ENCODE measurements at places on chromosomes 12 and 14. TPM values are rescaled to one million over a fixed set of nuclear protein-coding genes. Genes with fewer than 3 reads are reported as not detected.
A peak's percentile ranks its signal among the peaks of the same experiment; 100 is the strongest.

GPR137C gene
- polyA plus RNA-seq = 0.14 TPM

TAS2R50 gene
- polyA plus RNA-seq = not detected

FGD4 gene
- 2.0 TPM for polyA plus RNA-seq

KRT4 gene
- 3.2 TPM for polyA plus RNA-seq

ANO2 gene
- not detected for polyA plus RNA-seq

ZC2HC1C gene
- polyA plus RNA-seq = 2.7 TPM

HRK gene
- polyA plus RNA-seq = 0.13 TPM

MRPL51 gene
- polyA plus RNA-seq = 272 TPM

KRT85 gene
- 4.8 TPM for polyA plus RNA-seq

PLA2G1B gene
- polyA plus RNA-seq = not detected

NTN4 gene
- polyA plus RNA-seq = 37.1 TPM

SVOP gene
- not detected for polyA plus RNA-seq

EIF2S3B gene
- polyA plus RNA-seq = 2.0 TPM

VRK1 gene
- polyA plus RNA-seq = 36.8 TPM

PLEKHD1 gene
- 0.05 TPM for polyA plus RNA-seq

GRCh38 chr14:85688006-85688405 is 158.1 kb downstream of the FLRT2 start:
- DNase-seq = no peak

DNA sequence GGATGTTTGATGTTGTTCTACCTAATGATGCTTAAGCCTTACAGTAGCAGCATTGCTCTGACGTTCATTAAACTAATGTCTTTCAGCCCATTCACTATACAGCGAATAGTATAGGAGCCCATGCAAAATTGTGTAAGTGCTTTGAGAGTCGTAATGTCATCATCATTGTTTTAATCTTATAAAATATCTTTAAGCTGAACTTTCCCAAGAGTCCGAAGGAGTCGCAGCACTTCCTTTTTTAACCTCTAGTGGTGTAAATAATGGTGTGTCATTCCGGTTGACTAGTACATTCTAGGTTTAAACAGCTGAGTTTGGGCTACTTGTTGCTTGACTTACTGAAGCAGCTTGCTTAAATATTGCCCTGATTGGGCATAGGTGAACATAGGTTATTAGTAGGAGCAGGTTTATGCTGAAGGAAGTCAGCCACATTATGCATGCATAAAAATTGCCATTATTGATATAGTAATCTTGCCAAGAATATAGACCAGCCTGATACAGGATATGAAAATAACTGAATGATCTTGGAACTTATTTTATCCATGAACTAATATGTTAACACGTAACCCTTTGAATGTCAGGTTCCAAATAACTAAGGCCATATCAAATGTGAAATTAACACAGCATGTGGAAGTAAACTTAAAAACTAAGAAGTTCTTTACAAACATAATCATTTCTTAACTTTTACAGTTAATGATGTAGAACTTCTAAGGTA is 2.6 kb downstream of the WNK1 start:
- DNase-seq = peak; percentile 84

GRCh38 chr14:67523764-67524633 is 9.1 kb upstream of the PLEKHH1 start:
- no peak for DNase-seq

- DNase-seq = no peak
Observed at GRCh38 chr14:56185992-56186391, 67.8 kb downstream of the PELI2 start.

- DNase-seq = no peak
Observed at GRCh38 chr12:67546746-67547145, 101.8 kb upstream of the DYRK2 start.

GRCh38 chr14:65471038-65471878 is 58.7 kb downstream of the FUT8 start:
- DNase-seq = no peak

DNA sequence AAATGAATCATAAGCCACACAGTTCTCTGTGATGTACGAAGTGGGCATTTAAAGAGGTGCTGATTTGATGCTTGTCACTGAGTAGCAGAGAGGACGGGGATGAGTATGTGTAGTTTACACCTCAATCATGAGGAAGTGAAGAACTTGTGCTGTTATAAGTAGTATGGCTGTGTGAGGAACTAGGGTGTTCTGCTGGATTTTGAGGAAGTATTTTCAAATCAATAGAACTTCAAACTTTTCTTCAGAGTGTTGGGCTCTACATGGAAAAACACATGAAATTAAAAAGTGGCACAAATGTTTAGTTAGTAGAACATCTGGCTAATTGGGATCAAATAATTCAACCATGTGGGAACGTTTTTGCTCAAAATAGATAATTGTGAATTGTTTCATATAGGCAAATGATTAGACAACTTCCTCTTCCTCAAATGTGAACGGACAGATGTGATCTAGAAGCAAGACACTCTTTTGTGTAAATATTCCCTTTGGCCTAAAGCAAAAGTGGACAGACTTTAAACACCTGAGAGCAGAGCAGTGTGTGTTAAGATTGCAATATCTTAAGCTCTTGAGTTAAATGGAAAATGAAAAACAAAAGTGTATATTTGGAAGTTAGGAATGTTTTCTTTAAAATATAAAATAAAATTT is 168.5 kb downstream of the NAV3 start:
- no peak for DNase-seq

DNA sequence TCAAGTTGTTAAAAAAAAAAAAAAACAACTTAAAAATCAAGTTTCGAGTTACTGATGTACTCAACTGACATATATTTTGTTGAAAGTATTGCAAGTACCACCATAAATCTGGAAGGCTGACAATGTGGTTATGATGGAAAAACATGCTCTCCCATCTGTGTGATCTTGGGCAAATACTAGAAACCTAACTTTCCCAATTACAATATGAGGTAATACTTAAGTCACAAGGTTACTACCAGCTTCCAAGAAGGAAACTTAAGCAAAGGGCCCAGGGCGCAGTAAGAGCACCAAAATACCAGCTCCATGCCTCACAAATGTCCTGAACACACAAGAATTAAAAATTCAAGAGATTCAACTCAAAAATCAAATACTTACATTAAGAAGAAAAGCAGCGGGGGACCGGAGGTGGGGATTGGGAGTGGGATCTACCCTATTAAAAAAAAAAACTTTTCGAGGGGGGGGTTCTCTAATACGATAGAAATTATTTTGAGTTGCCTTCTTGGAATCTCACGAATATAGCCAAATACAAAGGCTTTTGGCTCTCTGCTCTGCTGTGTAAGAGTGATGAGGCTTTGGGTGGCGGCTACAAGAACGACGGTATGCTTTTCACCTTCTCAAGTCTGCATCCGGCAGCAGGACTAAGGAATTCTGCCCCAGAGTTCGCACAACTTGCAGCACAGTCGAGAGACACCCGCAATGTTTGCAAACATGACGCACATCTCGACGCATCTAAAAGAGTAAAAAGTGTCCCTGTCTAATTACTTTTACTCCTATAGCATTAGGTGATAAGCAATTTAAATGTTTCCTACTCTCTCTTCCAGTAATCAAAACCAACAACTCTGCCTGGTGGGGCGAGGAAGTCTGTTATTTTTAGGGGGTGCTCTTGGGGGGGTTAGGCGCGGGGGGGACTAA is 1.1 kb downstream of the SAV1 start:
- peak; percentile 61 for DNase-seq

DNA sequence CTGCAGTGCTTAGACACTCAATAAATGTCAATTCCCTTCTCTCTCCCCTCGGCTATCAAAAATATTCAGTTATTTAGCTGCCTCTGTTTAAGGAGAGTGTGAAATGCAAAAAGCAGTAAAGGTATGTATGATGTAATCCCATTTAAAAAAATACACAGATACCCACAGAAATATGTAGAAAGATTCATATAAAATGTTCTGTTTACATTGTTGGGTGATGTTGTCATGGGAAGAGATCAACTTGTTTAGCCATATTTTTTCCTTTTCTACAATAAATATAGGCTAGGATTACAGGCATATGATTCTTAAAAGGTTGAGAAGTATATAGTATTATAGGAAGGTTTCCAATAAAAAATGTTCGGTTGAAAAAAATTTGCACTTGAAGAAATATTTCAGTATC is 7.8 kb downstream of the PPP2R3C start:
- DNase-seq = no peak

GRCh38 chr14:99534863-99535262 is 53.7 kb downstream of the CCNK start:
- no peak for DNase-seq

DNA sequence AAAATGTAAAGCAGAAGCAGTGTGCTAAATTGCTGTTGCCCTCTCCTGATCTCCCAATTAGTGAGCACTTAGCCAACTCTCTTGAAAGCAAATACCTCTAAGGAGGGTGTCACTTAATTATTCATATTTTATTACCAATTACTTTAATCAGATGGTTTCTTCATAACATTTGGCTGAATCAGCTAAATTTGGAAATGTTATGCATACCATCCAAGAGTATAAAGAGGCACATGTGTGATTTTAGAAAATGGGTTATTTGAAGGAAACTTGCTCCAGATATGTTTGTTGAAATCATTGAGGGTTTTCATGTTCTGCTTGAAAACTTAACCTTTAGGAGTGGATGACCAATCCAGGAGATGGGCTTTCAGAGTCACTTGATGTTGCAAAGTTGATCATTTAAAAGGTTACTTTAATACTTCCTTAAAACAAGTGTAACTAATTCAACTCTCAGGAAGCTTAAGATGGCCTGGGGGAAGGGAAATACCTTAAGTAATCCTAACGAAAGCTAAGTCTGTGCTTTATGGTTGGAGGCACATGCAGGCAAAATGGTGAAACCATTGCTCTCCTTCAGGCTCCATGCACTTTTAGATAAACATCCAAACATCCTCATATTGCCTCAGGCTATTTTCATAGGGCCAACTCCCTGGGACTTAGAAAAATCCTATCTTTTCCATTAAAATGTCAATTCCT is 434.5 kb downstream of the MDGA2 start:
- DNase-seq = no peak

GRCh38 chr12:68422956-68423574 is 90.9 kb upstream of the MDM1 start:
- no peak for DNase-seq

DNA sequence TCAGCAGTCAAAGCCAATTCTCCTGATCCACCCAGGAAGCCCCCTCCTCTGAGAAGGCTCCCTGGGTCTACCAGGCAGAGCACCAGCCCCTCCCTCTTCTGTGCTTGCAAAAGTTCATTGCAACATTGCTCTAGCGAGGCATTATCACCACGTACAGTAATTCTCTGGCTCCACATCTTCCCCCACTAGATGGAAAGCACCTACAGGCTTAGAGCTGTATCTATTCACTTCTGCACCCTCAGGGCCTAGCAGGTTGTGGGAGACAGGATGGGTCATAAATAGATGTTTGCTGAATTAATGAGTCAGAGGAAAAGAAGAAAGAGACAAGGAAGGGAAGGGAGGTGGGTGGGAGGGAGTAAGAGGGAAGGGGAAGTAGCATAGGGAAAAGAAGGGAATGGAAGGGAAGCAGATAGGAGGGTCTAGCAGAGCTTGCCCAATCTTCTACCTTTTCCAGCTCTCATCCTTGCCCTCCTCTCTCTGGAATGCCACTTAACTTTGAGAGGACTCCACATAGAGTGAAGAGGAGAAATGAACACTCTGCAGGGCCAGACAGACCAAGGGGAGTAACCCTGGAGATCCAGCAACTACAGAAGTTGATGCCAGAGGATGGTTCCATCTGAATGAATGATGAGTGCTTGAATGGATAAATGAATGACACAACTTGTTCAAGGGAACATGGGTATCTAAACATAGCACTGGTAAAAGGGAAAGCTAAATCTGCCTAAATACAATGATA is 42.0 kb upstream of the NT5DC3 start:
- no peak for DNase-seq

- peak; percentile 53 for DNase-seq
Observed at GRCh38 chr12:95326445-95326844, 108.8 kb downstream of the VEZT start.

- no peak for DNase-seq
Observed at GRCh38 chr14:34692348-34692747, 22.0 kb downstream of the CFL2 start.

DNA sequence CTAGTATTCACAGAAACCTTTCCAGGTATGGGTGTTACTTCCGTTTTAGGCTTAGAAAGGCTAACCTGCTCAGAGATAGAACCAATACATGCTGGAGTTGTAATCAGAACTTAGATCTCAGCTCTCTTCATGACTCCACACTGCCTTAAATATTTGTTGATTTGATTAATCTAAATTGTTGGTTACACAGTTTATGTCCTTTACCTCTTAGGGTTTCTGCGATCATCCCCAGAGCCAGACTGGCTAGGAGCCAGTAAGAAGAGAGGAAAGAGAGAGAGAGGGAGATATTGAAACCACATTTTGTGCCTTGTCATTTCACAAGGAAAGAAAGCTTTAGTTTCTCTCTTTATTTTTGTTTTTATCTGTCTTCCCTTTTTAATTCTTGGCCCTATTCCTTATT is 16.8 kb upstream of the MGP start:
- DNase-seq = no peak

GRCh38 chr14:72515779-72516770 is 377.8 kb downstream of the DPF3 start:
- DNase-seq = peak; percentile 22

- no peak for DNase-seq
Observed at GRCh38 chr14:34201909-34202637, 251.2 kb upstream of the EGLN3 start.

GRCh38 chr12:1523046-1523445 is 71.3 kb downstream of the FBXL14 start:
- DNase-seq = no peak
